Stimulated activated CD8-positive, alpha-beta memory T cell treated with anti-CD3 and anti-CD28 coated beads, Interleukin-7, amount 100 ng/mL, for 4 hours (primary cell): ENCODE measurements at places on chromosomes 1 and 21.

DNA sequence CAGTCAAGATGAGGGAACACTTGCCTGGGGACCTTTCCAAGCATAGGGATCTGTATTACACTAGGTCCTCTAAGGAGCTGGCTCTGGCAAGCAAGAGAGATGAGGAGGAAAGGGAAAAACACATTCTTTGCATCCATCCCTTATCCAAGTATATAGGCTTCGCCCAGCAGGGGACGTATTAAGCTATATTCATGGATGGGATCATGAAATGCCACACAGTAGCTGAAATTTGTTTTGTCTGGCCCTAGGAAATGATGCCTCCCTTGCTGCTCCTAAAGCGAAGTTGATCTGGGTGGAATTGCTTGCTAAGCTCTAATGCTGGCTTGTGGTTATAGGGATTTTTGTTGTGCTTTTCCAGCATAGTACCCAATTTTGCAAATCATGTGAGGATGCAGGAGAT lies 32.1 kb downstream of the CENPF start:
- DNase-seq: no peak

- no peak for DNase-seq
These were observed 1411.4 kb downstream of the NCAM2 start for GRCh38 chr21:22409571-22409970.

GRCh38 chr1:54584575-54584974 lies 36.5 kb downstream of the ACOT11 start:
- no peak for DNase-seq

DNA sequence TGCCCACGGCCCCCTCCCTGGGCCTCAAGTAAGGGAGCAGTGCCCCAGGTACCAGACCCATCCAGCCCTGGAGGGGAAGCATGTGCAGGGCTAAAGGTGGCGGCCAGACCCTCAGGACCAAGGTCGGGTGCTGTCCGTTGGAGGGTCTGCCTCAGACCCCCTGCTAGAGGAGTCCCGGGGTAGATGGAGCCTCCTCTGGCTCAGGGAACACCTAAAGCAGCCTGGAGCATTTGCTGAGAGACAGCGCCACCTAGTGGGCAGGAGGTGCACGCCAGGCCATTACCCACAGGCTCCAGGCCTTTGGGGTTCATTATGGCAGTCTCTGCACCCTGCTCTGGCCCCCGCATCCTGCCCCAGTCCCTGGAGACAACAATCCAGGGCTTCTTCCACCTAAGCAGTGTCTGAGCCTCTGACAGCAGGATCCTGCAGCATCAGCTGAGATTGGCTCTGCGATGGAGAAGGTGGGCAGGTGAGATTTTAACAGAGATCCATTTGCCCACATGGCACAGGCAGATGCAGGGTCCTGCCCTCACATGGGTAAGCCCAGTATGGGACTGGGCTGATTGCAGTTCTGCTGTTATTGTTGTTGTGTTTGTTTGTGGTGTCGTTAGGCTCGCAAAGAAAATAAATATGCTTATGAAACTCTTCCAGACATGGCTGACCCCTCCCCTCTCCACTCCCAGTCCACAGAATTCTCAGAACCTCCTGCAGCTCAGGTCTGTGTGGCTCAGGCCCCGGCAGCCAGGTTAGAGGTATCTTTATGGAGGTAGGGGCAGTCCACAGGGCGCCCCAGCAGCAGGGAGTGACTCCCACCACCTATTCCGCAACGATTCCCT lies 42.4 kb downstream of the CTNNBIP1 start:
- DNase-seq: peak; percentile 71

GRCh38 chr1:156076609-156077429 lies 5.4 kb downstream of the MEX3A start:
- DNase-seq: no peak

GRCh38 chr1:42873670-42874069 lies 27.3 kb downstream of the ZNF691 start:
- DNase-seq: no peak

- no peak for DNase-seq
These were observed 14.8 kb upstream of the HHAT start for GRCh38 chr1:210313921-210314320.

GRCh38 chr1:117857418-117857817 lies 72.0 kb downstream of the GDAP2 start:
- no peak for DNase-seq

DNA sequence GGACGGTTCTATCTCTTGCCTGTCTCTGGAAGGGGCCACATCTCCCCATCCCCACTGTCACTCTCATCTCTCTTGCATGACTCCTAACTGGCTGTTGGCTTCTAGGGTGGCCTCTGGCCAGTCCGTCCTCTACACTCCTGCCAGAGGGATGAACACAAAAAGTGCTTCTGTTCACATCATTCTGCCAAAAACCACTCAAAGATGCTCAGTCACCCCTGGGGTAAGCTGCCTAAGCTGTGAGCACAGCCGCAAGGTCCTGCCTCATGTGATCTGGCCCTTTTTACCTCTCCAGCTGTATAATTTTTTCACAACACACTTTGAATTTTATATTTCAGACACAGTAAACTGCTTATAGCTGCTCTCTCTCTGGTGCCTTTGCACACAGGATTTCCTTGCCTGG lies 97.6 kb upstream of the CD34 start:
- DNase-seq: no peak

DNA sequence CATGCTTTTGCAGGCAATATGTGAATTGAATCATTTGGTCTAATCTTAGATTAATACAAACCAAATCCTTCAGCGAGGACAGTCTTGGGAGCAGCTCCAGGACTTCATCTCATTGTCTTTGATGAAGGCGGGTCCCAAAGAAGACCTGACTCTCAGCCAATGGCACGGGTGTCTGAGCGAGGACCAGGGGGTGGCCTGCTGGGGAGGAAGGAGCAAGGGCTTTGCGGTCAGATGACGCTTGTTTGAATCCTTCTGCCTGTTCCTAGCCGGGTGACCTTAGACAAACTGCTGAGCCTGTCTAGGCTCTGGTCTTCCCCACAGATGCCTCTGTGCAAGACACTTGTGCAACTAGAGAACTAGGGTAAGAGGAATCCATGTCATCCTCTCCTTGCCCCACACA lies 312.1 kb upstream of the VAMP3 start:
- no peak for DNase-seq
